ENCODE measurements at places on chromosomes 6 and 20.

GRCh38 chr20:2799688-2800520, 523 bp downstream of the CPXM1 start:
- no peak for DNase-seq

GRCh38 chr6:35360349-35361138, 18.2 kb downstream of the PPARD start:
- peak; percentile 87 for DNase-seq

DNA sequence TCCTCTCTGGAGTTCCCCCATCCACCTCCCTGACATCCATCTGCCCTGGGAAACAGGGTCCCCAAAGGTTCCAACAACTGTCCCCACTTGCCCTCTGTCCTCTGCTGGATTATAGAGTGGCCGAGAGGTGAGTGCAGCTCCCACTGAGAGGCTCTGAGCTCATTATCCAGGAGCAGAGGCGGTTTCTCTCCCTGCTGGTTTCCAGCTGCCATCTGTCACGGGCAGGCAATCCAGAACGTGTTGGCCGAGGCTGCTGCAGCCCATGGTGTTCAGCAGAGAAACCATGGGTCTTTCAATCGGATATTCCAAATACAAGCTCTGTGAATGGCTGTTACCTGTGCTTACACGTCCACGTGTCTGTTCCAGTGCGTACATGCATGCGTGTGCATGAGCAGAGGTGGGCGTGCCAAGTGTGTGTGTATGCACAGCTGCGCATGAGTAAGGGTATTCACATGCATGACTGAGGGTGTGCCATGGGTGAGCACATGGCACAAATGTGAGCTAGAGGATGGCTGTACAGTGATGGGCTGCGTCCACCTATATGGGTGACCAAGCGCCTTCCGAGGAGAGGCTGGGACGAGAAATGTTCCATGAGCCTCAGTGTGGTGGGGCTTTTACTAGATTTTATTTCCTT, 183.7 kb upstream of the PMEPA1 start:
- no peak for DNase-seq

DNA sequence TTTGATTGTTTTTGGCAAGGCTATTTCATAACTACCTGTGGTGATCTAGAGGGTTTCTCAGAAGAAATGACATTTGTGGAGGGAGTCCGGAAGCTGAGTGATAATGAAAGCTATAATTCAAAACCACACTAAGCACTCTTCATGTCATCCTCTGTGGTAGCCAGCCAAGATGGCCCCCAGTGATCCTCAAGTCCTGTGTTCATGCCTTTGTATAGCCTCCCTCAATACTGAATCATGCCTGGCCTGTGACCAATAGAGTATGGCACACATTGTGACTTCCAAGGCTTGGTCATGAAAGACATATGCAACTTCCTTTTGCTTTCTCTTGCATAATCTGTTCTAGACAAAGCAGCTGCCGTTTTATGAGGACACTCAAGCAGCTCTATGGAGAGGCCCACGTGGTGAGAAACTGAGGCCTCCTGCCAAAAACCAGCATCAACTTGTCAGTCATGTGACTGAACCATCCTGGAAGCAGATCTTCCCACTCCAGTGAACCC, 12.8 kb upstream of the DNAAF9 start:
- DNase-seq = peak; percentile 56

DNA sequence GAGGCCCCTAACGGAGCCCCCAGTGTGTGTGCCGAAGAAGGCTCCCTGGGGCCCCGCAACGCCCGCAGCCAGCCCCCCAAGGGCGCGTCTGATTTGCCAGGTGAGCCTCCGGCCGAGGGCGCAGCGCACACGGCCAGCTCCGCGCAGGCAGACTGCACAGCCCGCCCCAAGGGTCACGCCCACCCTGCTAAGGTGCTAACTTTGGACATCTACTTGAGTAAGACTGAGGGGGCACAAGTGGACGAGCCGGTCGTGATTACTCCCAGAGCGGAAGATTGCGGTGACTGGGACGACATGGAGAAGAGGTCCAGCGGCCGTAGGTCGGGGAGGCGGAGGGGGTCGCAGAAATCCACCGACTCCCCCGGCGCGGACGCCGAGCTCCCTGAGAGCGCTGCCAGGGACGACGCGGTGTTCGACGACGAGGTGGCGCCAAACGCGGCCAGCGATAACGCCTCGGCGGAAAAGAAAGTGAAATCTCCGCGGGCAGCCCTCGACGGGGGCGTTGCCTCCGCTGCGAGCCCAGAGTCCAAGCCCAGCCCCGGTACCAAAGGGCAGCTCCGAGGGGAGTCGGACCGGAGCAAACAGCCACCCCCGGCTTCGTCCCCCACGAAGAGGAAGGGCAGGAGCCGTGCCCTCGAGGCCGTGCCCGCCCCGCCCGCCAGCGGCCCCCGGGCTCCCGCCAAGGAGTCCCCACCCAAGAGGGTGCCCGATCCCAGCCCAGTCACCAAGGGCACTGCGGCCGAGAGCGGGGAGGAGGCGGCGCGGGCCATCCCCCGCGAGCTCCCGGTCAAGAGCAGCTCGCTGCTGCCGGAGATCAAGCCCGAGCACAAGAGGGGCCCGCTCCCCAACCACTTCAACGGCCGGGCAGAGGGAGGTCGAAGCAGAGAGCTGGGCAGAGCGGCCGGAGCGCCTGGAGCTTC, 117.0 kb downstream of the RTN4IP1 start:
- DNase-seq = peak; percentile 62

- no peak for DNase-seq
Observed at GRCh38 chr20:61802721-61803311, 262.9 kb downstream of the TAF4 start.

Measured in myocyte (in vitro differentiated cells).